ENCODE measurements at places on chromosomes 6 and 20.

DNA sequence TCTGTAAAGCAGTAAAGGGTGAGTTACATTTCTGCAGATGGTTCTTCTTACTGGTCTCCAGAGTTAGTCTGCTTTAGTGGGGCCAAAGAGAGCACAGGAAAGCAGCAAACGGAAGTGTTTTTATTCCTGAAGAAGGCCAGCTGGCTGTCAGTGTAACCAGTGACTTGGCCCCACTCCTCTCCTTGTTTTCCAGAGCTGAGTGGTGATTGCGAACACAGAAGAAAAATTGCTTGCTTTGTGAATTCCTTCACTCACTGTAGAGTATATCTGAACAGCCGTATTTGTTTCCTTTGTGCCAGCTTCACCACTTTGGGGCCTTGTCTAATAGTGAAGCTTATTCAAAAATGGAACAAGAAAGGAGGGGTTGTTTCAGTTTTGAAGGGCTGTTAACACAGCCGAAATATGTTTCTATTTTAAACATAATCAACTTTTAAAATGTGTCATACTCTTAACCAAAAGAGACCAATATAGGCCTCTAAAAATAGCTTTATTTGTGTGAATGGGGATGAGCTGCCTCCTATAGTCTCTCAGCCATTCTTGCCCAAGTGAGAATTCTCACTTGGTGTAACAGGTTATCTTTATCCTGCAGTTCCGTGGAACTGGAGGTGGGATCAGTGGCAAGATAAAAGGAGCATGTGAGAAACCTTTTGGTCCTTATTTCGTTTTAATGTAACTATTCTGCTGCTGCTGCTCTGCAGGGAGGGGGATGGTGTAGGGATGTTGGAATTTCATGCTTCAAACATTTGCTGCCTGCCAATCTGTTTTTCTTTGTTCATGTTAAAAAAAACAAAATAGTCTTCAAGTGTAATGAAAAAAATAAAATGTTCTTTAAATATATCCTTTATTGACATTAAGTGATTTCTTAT is 37.8 kb downstream of the ZC2HC1B start:
- no peak for DNase-seq

GRCh38 chr20:51725584-51726176 is 42.5 kb downstream of the ATP9A start:
- DNase-seq = no peak

GRCh38 chr6:3732345-3733141 is 19.0 kb downstream of the PXDC1 start:
- DNase-seq = peak; percentile 79

DNA sequence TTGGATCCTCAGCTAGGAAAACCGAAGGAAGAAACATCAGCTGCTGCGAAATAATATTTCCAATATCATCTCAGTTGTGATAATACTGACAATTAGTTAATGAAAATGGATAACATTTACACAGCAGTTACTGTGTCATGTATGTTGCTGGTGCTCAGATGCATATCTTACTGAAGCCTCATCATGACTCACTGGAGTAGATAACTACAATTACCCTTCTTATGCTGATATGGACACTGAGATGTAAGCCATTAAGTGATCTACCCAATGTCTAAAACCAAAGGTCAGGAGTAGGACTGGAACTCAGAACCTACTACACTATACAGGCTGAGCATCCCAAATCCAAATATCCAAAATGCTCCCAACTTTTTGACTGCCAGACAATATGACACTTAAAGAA is 54.7 kb upstream of the LYRM2 start:
- no peak for DNase-seq

DNA sequence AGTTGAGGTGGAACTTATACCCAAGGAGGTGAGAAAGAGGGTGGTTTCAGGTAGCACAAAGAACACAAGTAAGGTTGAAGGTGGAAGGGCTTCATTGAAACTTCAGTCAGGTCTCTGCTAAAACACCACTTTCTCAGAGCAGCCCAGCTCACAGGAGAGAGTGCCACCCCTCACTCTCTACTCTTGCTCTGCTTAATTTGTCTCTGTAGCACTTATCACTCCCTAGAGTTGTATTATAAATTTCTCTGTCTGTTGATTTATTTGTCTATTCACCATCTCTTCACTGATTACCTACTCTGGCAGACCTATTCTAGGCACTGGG is 353.8 kb upstream of the CNR1 start:
- DNase-seq = no peak
